ENCODE measurements at places on chromosomes 1 and 21.

DNA sequence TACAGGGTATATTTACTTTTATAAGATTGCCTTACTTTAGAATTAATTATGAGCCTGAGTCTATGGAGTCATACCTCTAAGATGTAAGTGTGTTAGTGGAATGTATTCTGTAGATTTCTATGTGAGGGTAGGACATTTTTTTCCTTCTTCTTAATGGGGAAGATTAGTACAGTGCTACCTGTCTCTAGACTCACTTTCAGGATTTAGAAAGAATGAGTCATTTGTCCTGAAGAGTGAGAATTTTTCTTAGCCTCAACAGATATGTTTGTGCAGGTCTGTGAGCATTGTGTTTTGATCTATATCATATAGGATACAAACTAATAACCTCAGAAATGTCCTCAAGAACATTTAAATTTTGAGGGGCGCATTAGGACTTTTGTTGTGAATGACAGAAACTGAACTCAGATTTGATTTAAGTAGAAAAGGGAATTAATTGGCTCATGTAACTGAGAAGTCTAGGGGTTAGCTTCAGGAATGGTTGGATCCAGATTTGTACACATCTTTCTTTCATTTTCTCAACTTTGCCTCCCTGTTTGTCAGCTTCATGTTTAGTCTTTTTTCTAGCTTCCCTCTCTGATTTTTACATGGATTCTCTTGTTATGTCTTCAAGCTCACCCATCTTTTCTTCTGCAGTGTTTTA is 45.3 kb downstream of the TTC3 start:
- DNase-seq, result no peak

- DNase-seq, result no peak
These were observed 34.3 kb upstream of the HMCN1 start for GRCh38 chr1:185699874-185700273.

DNA sequence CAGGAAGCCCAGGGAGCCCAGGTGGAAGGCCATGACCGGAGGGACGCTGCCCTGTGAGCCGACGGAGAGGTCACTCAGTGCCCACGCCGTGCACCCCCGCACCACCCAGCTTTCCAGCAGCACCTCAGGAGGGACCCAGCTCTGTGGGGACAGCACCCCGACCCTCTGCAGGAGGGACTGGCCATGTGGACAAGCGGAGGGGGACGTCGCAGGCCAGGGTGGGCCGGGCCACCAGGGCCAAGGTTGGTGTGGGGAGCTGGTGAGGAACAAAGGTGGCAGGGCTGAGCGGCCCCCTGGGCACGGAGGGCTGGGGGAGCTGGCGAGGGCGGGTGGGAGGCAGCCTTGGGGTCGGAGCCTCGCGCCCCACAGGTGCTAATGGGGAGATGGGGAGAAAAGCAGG is 22.8 kb downstream of the NADK start:
- DNase-seq, result no peak

- peak; percentile 79 for DNase-seq
These were observed 1.1 kb downstream of the CKS1B start for GRCh38 chr1:154975409-154976059.

DNA sequence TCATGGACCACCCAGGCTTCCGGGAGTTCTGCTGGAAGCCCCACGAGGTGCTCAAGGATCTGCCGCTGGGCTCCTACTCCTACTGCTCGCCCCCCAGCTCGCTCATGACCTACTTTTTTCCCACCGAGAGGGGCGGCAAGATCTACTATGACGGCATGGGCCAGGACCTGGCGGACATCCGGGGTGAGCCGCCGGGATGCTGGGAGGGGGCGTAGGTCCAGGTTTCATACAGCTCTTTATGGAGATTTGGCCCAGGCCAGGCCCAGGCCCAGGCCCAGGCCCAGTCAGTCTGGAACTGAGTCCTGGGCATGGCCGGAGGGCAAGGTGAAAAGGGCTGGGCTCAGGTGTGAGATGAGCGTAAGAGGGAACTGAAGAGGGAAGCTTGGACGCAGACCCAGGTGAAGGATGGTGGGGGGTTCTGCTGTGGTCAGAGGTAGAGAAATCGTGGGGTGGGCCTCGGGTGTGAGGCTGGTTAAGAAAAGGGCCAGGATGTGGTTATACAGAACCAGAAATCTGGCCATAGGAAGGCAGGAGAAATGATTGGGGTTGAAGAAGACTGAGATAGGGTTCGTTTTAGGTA is 23.0 kb downstream of the DISP3 start:
- DNase-seq, result no peak

DNA sequence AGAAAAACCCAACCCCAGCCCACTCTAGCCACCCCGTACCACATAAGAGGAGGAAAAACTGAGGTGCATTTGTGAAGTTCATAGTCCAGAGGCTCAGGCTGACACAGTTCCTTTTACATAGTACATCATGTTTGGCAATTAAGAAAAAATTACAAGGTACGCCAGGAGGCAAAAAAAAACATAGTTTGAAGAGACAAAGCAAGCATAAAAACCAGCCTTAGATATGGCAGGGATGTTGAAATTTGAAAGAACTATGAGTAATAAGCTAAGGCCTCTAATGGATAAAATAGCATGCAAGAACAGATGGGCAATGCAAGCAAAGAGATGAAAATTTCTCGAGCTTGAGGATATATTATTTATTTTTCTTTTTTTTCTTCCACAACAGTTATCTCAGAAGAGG is 31.9 kb downstream of the MIXL1 start:
- DNase-seq, result no peak

- DNase-seq, result no peak
These were observed 53.2 kb upstream of the C1orf87 start for GRCh38 chr1:60126723-60127122.

DNA sequence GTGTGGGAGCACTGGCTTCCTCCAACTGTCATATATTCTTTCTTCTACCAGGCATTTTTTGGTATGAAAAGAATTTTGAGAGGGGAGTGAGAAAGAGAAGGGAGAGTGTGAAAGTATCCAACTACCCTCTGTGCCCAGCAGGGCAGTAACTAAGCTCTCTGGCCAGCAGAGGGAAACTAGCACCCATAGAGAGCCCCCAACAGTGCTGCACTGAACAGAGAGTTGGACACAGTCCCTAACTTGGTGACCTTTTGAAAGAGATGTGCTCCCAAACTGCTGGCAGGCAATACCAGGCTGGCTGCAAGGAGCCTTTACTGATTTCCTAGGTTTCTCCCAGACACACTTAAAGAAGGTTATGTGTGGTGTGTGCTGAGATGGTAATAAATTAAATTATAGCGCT is 118.8 kb upstream of the PBX1 start:
- DNase-seq, result no peak

DNA sequence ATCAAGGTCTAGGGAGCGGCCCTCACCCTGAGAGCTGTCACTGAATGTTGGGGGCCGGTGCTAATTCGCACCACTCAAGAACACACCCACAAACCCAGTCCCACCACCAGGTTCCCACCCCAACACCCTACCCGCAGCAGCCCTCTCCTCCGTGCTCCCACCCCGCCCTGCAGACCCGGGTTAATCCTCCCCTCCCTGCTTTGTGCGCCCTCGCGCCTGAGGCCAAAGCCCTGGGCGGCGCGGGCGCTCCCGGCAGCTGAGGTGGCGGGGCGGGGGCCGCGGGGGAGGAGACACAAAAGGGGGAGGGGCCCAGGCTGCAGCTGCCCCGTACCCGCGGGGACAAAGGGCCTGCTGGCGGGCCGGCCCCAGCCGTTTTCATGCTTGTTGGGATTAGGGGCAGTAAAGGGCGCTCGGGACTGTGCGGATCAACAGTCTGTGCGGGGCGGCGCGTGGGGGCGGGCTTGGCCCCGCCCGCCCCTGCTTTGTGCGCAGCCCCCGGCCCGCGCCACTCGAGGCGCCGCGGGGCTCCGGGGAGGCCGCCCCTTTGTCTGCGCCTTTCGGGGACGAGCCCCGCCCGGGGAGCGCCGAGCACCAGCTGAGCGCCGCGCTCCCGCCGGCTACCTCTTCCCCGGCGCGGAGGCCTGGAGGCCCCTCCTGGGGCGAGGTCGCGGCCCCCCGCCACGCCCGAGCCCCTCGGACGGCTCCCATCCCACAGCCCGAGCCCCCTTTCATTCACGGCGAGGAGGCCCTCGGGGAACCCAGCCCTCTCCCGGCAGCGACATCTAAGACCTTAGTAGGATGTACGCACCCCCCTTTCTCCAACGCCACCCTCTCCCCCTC is 10.9 kb downstream of the C1orf216 start:
- DNase-seq, result peak; percentile 37

DNA sequence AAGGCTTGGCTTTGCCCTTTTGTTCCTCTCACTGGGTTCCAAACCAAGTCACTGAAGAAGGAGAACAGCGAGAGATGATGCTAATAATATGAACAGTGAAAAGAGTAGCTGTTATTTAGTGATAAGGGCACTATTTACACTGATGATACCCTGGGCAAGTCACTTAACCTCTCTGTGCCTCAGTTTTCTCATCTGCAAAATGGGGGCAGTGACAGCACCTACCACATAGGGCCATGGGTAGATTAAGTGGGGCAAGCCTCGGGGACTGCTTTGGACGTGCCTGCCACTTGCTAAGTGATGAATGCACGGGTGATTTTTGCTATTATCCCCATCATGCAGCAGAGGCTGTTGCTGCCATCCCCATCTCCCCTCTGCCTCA is 9.2 kb downstream of the ATP13A2 start:
- DNase-seq, result no peak

- no peak for DNase-seq
These were observed 38.3 kb downstream of the ELK4 start for GRCh38 chr1:205593532-205593931.

DNA sequence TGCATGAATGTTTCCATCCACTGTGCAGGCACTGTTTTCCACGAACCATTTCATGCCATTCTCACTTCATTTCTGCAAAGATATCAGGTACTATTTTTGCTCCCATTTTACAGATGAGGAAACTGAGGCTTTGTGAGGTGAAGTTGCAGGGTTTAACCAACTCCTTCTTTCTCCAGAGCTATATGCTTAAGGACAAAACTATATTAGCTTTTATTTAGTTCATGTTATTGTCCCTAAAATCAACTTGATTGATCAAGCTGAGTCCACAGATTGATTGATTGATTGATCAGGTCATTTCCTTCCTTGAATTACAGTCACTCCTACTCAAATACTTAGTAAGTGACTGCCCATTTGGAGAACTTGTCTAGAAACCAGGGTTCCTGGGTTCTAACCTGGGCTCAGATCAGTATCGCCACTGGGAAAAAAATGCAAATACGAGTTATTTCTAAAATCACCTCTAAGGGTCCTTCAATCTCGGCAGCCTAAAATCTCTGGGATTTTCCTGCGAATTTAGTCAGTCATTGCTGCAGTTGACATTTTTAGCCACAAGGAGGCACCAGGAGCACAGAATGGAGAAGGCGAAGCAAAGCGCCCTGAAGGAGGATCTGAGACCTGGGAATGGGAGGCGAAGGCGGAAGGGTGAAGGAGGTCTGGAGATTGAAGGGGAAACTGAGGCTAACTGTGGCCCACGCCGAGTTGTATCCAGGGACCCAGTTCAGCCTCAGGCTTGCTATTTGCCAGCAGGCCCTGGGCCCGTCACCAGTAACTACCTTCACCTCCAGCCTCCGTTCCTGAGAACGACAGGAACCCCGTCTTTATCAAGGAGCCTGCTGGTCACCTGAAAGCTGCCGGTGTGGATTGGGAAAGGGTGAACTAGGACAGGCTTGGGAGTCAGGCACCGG is 14.3 kb upstream of the MUL1 start:
- peak; percentile 79 for DNase-seq

DNA sequence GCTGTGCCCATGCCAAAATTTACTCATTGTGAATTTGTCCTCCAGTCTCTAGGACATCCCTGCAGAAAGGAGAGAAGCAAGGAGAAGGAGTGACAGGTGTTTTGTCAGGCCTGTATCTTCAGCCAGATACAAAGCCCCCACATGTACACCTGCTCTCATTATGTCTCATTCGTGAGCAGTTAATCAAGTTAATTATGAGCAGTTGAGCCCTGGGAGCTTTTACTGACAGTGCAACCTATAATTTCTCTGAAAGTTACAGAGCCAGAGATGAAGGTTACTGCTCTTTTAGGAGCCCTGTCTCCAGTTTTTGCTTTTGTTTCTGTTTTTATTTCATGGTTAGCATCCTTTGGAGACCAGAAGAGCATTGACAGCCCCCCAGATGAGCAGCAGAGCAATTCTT is 5.0 kb upstream of the ILDR2 start:
- no peak for DNase-seq

DNA sequence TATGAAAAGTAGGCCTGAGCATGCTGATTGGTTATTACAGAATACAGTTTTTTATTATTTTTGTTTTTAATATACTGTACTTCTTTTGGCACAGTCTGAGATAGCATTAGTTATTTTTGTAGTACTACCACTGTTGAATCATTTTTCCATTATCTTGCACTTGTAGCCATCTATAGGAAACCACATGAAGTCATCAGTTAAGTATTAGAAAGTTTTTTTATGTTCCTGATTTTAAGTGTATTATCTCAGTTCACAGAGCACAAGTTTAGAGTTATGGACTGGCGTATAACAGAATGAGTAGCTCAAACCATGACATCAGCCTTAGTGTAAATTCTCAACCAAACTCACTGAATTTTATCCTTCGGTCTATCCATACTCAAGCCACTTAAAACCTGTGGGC is 22.8 kb downstream of the DHX9 start:
- DNase-seq, result no peak

DNA sequence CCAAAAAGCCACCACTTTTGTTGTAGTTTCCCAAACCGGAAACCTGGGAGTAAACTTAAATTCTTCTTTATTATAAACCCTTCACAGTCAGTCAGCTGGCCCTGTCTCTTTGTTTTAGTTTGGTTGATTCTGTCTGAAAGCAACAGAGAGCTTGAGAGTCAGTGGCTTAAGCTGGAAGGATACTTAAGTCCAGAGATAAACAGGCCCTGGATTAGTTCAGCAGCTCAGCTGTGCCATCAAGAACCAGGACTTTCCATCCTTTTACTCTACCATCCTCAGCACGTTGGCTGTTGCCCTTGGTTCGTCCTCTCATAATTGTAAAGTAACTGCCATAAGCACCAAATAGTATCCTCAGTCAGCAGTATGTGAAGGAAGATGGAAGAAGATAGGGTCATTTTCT is 4.5 kb downstream of the DESI2 start:
- DNase-seq, result no peak

- DNase-seq, result no peak
These were observed 29.6 kb upstream of the RGS16 start for GRCh38 chr1:182633657-182634281.

DNA sequence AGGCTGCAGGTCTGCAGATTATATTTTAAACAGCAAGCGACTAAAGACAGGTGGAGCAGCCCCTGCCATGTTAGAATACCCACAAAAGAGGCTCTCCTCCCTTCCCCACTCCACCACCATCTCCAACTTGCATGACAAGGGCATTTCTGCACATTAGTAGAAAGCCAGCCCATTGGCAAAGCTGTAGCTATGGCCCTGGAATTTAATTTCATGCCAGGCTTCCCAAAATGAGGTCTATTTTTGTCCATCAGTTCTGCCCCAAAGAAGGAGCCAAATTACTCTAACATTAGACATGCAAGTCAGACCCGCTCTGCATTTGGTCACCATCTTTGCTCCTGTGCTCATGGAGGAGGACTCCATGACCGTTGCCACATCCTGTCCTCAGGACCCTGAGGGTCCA is 115.2 kb downstream of the LAMC2 start:
- DNase-seq, result no peak

All from activated T-cell treated with anti-CD3 and anti-CD28 coated beads, Interleukin-2, amount 50 U/mL, for 48 hours (primary cell).